Nephron progenitor cell (in vitro differentiated cells): ENCODE measurements at places on chromosomes 4 and X.

DNA sequence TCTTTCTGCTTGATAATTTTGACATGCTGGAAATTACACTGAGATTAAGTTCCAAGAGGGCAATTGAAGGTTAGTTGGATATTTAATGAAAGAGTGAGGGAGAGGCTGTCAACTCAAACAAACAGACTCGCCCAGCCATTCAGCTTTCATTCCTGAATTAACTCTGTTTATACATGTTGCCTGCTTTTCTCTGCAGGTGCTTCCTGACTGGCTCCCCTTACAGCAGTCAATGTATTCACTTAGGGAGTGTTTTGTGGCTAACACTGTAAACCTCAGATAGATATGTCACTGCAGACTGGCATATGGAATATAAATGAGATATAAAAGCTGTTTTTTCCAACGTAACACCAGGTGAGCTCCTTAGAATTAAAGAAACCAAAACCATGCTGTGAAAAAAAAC is 28.7 kb downstream of the TMPRSS11A start:
- no peaks in the 10 kb centered on the region for H3K27me3 ChIP-seq
- DNase-seq: no peak
- H3K4me1 ChIP-seq: no peaks in the 10 kb centered on the region
- no peaks in the 10 kb centered on the region for H3K36me3 ChIP-seq

DNA sequence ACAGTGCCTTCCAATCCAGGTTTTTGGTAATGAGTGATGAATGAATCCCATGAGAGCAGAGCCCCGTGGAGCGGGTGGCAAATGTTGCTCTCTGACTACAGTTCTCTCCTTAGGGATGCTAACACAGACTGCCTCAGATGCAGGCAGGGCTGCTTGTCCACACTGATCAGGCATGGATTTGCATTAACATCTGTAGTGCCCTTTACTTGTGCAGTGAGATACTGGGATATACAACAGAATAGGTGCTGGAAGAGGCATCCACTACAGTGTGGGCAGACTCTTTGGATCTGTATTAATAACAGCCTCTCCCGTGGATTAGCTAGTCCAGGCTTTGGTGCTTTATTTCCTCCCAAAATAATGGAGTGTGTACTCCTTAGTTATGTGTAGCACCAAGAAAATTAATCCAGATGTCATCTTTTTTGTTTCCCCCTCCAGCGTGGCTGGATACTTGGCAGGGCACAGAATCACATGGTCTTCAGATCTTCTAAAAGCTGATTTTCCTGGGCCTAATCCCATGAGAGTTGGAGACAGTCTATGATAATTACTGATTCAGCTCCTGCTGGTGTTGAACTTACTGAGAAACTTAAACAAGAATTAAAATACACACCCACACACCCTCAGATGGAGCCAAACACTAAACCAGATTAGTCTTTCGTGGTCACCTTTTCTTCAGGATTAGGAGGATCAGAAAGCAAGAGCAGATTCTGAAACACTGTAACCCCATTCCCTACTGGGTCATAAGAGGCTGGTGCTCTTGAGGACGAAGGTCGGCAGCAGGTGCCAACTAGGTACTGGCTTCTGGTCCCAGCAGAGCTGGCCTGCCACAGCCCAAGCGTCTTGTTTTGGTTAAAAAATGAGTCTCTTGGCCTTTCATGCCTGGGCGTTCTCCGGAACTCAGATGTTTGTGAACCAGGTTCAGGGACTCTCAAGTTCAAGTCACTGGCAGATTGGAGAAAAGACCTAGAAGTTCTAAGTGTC is 23.1 kb upstream of the NAP1L5 start:
- no peak overlapping the region for H3K27ac ChIP-seq
- DNase-seq: no peak
- no peaks in the 10 kb centered on the region for H3K4me1 ChIP-seq
- H3K4me3 ChIP-seq: no peak overlapping the region

- H3K36me3 ChIP-seq: peaks cover 7% of the 10 kb centered on the region
- peaks cover 54% of the 10 kb centered on the region for H3K4me1 ChIP-seq
- no peak for DNase-seq
- no peaks in the 10 kb centered on the region for H3K27me3 ChIP-seq
- H3K4me3 ChIP-seq: no peak overlapping the region
These were observed 50.4 kb downstream of the SPRY1 start for GRCh38 chr4:123446865-123447474.

DNA sequence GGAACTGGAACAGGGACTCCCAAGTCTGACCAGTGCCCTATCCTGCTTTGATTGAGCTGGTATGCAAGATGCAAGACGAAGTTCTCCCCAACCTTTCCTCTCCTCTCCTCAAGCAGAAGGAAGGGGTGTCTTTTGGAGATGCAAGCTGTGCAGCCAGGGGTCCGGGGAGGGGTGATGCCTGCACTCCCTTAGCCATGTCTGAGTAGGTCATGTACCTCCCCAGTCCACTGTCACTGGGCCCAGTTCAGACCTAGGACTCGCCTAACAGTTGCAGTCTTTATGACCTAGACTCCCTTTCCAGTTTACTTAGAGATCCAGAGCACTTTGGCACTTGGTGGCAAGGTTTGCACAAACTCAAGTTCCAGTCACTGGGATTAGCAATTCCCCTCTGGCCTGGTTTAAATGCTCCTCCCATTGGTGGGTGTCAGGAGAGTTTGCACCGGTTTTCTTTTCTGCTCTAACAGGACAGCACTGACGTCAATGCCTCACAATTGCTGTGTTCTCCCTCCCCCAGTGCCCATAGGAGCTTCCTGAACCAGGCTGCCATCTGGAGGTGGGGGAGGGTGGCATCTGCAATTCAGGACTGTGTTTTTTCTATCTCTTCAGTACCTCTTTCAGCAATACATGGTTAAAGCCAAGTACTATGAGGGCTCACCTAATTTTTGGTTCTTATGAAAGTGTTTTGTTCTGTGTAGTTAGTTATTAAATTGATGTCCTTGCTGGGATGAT is 782.2 kb downstream of the ARAP2 start:
- H3K4me1 ChIP-seq: no peaks in the 10 kb centered on the region
- H3K27me3 ChIP-seq: peaks cover 3% of the 10 kb centered on the region
- H3K36me3 ChIP-seq: no peaks in the 10 kb centered on the region
- no peak overlapping the region for H3K27ac ChIP-seq

GRCh38 chrX:18449236-18449635 is 23.8 kb downstream of the CDKL5 start:
- H3K27ac ChIP-seq: no peak overlapping the region
- H3K4me1 ChIP-seq: peaks cover 12% of the 10 kb centered on the region
- peaks cover 6% of the 10 kb centered on the region for H3K27me3 ChIP-seq
- no peak for DNase-seq
- no peak overlapping the region for H3K4me3 ChIP-seq

GRCh38 chrX:118360429-118361125 is 14.7 kb downstream of the WDR44 start:
- H3K4me3 ChIP-seq: no peak overlapping the region
- H3K27me3 ChIP-seq: no peaks in the 10 kb centered on the region
- H3K27ac ChIP-seq: peak overlapping the region; percentile 89
- no peak for DNase-seq
- H3K36me3 ChIP-seq: no peaks in the 10 kb centered on the region

GRCh38 chrX:134909261-134909660 is 81.5 kb upstream of the SMIM10 start:
- peaks cover 8% of the 10 kb centered on the region for H3K27me3 ChIP-seq
- DNase-seq: no peak
- H3K4me1 ChIP-seq: peaks cover 20% of the 10 kb centered on the region
